Activated CD4-positive, alpha-beta T cell treated with anti-CD3 and anti-CD28 coated beads, Interleukin-2, amount 10 ng/mL, durations not matched to agents 7 days and 5 days (primary cell): ENCODE measurements at places on chromosomes 2 and 18.

GRCh38 chr2:10079266-10079869 lies 843 bp downstream of the CYS1 start:
- peaks cover 16% of the 10 kb centered on the region for H3K4me1 ChIP-seq
- no peak for DNase-seq
- H3K36me3 ChIP-seq, result peaks cover 1% of the 10 kb centered on the region
- H3K27ac ChIP-seq, result peak overlapping the region; percentile 14

GRCh38 chr2:233795735-233796171 lies 17.6 kb downstream of the MROH2A start:
- DNase-seq, result no peak
- no peak overlapping the region for H3K4me3 ChIP-seq
- no peak overlapping the region for H3K27ac ChIP-seq
- H3K4me1 ChIP-seq, result no peaks in the 10 kb centered on the region
- no peaks in the 10 kb centered on the region for H3K27me3 ChIP-seq

DNA sequence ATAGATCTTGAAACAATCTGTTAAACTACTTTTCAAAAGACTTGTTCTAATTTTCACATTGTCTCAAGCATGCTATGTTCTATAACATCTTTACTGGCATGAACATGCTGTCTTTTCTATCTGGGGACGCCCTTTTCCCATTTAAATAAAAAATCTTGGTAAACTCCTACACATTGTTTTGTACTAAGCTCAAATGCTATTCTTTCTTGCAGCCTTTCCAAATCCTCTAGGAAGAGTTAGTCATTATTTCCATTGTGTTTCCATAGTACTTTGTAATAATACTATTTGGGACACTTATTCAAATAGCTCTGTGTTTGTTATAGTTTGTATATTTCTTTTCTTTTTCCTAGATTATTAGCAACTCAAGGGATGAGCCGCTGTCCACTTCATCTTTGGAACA lies 828.6 kb upstream of the FSHR start:
- no peaks in the 10 kb centered on the region for H3K27me3 ChIP-seq
- H3K36me3 ChIP-seq, result no peaks in the 10 kb centered on the region
- H3K4me3 ChIP-seq, result no peak overlapping the region
- no peak for DNase-seq
- no peaks in the 10 kb centered on the region for H3K4me1 ChIP-seq

- H3K27me3 ChIP-seq, result peaks cover 67% of the 10 kb centered on the region
- H3K27ac ChIP-seq, result no peak overlapping the region
- peaks cover 3% of the 10 kb centered on the region for H3K36me3 ChIP-seq
- peaks cover 22% of the 10 kb centered on the region for H3K4me1 ChIP-seq
- peak overlapping the region; percentile 31 for H3K4me3 ChIP-seq
Observed at GRCh38 chr2:182866095-182866460, 359 bp downstream of the FRZB start.

DNA sequence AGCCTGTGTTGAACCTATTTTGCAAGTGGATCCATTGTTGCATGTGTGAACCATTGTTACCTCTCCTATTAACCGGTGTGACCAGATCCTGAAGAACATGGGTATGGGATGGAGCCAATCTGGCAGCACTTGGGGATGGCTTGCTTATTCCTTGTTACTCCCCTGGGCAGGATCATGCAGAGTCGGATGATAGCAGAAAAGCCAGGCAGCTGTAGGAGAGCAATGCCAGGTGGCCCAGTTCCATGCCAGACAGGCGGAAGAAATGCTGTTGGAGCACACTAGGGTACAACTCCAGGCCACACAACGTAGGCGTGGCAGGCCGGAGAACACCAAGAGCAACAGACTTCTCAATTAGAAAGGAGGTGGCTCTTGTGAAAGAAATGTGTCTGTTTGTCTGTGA lies 16.3 kb upstream of the MYO1B start:
- no peaks in the 10 kb centered on the region for H3K4me1 ChIP-seq
- H3K4me3 ChIP-seq, result no peak overlapping the region

DNA sequence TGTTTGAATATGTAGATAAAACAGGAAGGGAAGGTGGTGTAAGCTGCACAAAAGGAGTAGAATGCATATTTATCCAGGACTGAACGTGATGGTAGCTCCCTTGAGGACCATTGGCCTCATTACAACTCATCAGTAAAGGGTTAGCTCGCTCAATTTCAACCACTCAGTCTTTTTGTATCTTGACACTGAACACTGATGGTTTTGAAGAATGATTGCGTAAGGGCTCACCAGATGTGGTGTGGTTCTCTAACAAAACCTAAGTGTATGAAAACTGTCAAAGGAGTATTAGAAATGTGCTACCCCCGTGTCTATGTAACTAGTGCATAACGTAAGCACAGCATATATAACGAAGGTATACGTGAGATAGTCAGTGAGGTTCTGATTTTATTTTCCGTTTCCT lies 272.4 kb upstream of the THSD7B start:
- no peak overlapping the region for H3K27ac ChIP-seq
- no peaks in the 10 kb centered on the region for H3K4me1 ChIP-seq
- DNase-seq, result no peak
- no peak overlapping the region for H3K4me3 ChIP-seq
- H3K27me3 ChIP-seq, result peaks cover 5% of the 10 kb centered on the region

GRCh38 chr18:63508596-63508995 lies 31.8 kb downstream of the SERPINB5 start:
- no peak for DNase-seq
- H3K36me3 ChIP-seq, result no peaks in the 10 kb centered on the region
- H3K27me3 ChIP-seq, result peaks cover 37% of the 10 kb centered on the region
- no peak overlapping the region for H3K27ac ChIP-seq

DNA sequence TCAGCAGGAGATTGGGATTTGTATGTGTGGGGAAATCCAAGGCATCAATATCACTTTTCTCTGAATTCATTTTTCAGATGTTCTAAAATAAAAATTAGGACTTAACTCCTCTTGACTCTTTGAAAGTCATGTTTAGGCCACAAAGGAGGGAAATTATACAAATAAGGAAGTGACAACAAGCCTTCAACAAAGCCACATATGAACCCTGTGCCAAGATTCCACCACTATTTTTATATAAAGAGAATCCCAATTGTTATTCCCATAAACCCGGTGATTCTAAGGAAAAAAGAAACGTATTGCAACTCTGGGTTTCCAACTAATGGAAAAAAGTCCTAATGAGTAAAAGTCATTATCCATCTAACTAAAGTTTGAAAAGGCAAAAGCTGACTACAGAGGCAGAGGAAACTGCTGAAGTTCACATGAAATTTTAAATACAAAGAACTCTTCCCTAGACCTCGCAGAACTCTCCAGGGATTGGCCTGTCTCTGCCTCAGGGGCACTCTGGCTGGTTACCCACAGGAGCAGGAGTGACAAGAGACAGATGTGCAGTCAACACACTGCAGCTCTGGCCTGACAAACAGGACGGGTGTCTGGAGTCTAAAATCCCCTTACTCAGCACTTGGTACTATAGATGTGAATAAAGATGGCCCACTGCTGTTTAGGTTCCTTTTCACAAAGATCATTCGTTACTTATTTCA lies 11.5 kb downstream of the NPC1 start:
- H3K4me1 ChIP-seq, result peaks cover 53% of the 10 kb centered on the region
- peak overlapping the region; percentile 84 for H3K27ac ChIP-seq
- H3K4me3 ChIP-seq, result peak overlapping the region; percentile 46
- no peak for DNase-seq

GRCh38 chr2:214088536-214088935 lies 322.3 kb upstream of the VWC2L start:
- no peak for DNase-seq
- H3K4me3 ChIP-seq, result no peak overlapping the region
- no peaks in the 10 kb centered on the region for H3K36me3 ChIP-seq
- no peaks in the 10 kb centered on the region for H3K4me1 ChIP-seq
- H3K27me3 ChIP-seq, result no peaks in the 10 kb centered on the region
- H3K27ac ChIP-seq, result no peak overlapping the region

GRCh38 chr2:47019961-47020681 lies 104.5 kb upstream of the MCFD2 start:
- peaks cover 23% of the 10 kb centered on the region for H3K4me1 ChIP-seq
- H3K4me3 ChIP-seq, result no peak overlapping the region
- H3K27me3 ChIP-seq, result no peaks in the 10 kb centered on the region
- no peak for DNase-seq
- H3K27ac ChIP-seq, result no peak overlapping the region
- peaks cover 26% of the 10 kb centered on the region for H3K36me3 ChIP-seq

- no peak overlapping the region for H3K4me3 ChIP-seq
- DNase-seq, result peak; percentile 8
- peaks cover 15% of the 10 kb centered on the region for H3K36me3 ChIP-seq
- H3K27ac ChIP-seq, result no peak overlapping the region
- H3K4me1 ChIP-seq, result peaks cover 21% of the 10 kb centered on the region
Observed at GRCh38 chr18:49169037-49169521, 218.3 kb upstream of the SMAD7 start.

DNA sequence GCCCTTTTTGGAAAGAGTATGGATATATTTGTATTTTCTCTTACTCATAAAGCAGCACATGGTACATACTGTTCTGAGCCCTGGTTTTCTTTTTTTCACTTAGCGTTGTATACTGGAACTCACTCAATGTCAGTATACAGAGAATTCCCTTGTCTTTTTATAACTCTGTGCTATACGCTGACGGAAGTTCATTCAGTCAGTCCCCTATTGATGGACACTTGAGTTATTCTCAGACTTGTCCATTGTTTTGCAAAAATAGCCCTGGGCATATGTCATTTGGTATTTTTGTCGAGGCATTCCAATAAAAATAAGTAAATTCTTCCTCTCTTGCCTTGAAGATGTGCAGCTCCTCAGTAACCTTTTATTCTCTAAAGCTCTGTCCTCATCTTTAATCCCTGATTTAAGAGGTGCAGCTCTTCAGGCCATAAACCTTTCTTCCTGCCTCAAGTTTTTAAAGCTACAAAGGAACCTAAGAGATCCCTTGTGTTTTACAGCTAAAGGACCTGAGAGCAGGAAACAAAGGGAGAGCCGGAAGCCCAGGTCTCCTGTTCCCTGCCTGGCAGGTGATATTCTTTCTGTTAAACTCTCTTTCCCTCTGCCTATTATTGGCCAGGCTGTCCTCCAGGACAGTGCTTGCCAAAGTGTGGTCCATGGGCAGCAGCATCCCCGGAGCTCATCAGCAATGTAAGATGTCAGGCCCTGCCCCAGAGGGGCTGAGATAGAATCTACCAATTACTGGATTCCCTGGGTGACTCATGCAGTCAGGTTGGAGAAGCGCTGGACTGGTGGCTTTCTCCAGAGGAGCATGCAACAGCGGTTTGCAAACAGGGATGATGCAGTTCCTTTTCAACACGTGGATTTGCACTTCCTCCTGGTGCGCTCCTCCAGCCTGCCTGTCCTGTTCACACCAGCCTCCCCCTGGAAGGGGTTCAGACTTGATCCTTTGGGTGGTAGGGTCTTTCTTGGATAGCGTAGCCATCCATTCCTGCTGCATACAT lies 158.0 kb downstream of the NEDD4L start:
- H3K4me3 ChIP-seq, result no peak overlapping the region
- H3K4me1 ChIP-seq, result no peaks in the 10 kb centered on the region
- peaks cover 4% of the 10 kb centered on the region for H3K27me3 ChIP-seq
- no peak overlapping the region for H3K27ac ChIP-seq
- no peak for DNase-seq
- H3K36me3 ChIP-seq, result no peaks in the 10 kb centered on the region

- peak; percentile 19 for DNase-seq
- H3K4me1 ChIP-seq, result peaks cover 46% of the 10 kb centered on the region
- H3K27me3 ChIP-seq, result no peaks in the 10 kb centered on the region
Observed at GRCh38 chr2:105888625-105889024, 143.9 kb downstream of the NCK2 start.

GRCh38 chr18:49768051-49768391 lies 45.3 kb downstream of the ACAA2 start:
- no peaks in the 10 kb centered on the region for H3K36me3 ChIP-seq
- peaks cover 2% of the 10 kb centered on the region for H3K4me1 ChIP-seq
- peak; percentile 45 for DNase-seq

GRCh38 chr18:23552505-23552904 lies 33.8 kb downstream of the NPC1 start:
- H3K27ac ChIP-seq, result no peak overlapping the region
- no peaks in the 10 kb centered on the region for H3K27me3 ChIP-seq
- DNase-seq, result no peak
- no peaks in the 10 kb centered on the region for H3K4me1 ChIP-seq
- peaks cover 51% of the 10 kb centered on the region for H3K36me3 ChIP-seq

- DNase-seq, result no peak
- no peak overlapping the region for H3K27ac ChIP-seq
- H3K4me1 ChIP-seq, result peaks cover 2% of the 10 kb centered on the region
- H3K36me3 ChIP-seq, result peaks cover 2% of the 10 kb centered on the region
- no peak overlapping the region for H3K4me3 ChIP-seq
Observed at GRCh38 chr2:24832073-24832461, 38.8 kb downstream of the CENPO start.

- H3K4me1 ChIP-seq, result no peaks in the 10 kb centered on the region
- H3K36me3 ChIP-seq, result no peaks in the 10 kb centered on the region
- no peaks in the 10 kb centered on the region for H3K27me3 ChIP-seq
- no peak for DNase-seq
- H3K4me3 ChIP-seq, result no peak overlapping the region
Observed at GRCh38 chr2:10526281-10527000, 78.3 kb upstream of the ODC1 start.

- H3K4me3 ChIP-seq, result no peak overlapping the region
- peaks cover 45% of the 10 kb centered on the region for H3K4me1 ChIP-seq
- H3K27me3 ChIP-seq, result no peaks in the 10 kb centered on the region
- peaks cover 56% of the 10 kb centered on the region for H3K36me3 ChIP-seq
Observed at GRCh38 chr2:6946722-6947121, 29.5 kb downstream of the RNF144A start.

DNA sequence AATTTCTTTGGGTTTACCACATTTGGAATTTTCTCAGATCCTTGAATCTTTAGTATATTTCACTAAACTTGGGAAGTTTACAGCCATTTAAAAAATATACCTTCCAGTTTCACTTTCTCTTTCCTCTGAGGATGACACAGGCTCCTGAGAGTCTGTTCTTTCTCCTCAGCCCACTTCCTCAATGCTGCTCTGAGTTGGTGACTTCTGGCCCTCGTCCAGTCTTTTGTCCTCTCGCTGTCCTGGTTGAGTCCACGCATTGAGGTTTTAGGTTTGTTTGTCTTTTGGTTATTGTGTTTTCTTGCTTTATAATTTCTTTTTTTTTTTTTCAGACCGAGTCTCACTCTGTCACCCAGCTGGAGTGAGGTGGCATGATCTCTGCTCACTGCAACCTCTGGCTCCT lies 40.7 kb upstream of the GALR1 start:
- H3K4me1 ChIP-seq, result peaks cover 55% of the 10 kb centered on the region
- no peaks in the 10 kb centered on the region for H3K27me3 ChIP-seq
- H3K27ac ChIP-seq, result peak overlapping the region; percentile 94
- peaks cover 3% of the 10 kb centered on the region for H3K36me3 ChIP-seq

DNA sequence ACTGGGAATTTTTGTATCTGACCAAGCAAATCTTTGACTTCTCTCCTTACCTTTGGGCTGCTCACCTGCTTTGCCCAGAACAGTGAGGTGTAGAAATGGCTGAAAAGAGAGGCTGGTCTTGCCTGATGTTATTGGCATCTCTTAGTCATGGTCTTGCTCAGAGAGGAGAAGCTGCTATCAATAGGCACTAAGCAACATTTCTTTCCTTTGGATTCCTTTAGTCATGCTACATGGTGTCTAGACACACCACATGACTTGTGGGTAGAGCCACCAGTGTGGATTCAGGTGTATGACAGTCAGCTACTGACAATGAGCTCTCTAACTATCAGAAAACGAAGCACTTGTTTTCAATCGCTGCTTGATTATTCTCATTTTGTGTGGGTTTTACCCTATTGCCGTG lies 341.3 kb upstream of the DCC start:
- H3K36me3 ChIP-seq, result no peaks in the 10 kb centered on the region
- H3K4me3 ChIP-seq, result no peak overlapping the region
- no peak overlapping the region for H3K27ac ChIP-seq
- no peaks in the 10 kb centered on the region for H3K4me1 ChIP-seq
